ENCODE measurements at places on chromosomes 16 and 17.

- no peak for DNase-seq
These were observed 139.2 kb downstream of the TOX3 start for GRCh38 chr16:52407778-52408177.

- no peak for DNase-seq
These were observed 558 bp downstream of the B3GNT9 start for GRCh38 chr16:67150047-67150832.

DNA sequence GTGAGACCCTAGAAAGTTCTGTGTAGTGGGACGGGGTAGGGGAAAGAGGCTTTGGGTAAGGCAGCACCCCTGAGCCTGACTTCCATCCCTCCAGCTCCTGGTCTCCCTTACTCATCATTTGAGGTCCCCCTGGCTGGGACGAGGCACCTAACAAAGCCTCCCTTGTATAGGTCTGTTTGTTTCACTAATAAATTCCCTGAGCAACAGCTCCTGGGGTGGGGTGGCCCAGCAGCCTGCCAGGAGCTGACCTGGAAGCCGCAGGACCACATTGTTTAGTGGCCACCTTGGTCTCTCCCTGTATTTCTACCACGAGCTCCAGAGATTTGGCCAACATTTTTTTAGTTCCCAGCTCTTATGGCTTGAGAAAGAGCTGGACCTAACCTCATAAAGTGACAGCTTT is 7.2 kb downstream of the PRR15L start:
- DNase-seq: no peak

DNA sequence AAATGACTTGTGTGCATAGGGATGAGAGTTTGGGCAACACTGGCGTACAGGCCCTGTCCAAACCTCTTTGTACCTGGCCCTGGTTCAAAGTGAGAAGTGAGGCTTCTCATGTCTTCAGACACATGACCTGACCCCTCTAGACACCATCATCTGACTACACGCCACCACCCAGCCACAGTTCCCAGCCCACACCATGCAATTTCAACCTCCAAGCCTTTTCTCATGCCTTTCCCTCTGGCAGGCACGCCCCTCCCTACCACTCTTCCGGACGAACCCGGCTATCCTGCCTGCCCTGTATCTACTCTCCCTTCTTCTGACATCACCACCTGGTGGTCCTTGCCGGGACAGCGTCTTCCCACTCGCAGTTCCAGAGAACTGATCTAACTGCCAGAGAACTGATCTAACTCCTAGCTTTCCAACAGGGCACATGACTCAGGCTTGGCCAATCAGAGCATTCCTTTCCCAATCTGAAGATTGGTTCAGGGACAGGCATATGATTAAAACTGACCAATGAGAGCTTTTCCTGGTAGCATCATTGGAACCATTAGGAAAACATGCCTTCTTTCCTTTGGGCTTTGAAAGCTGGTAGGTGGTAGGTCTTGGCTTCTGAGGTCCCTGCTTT is 27.1 kb upstream of the IL21R start:
- DNase-seq: peak; percentile 21

DNA sequence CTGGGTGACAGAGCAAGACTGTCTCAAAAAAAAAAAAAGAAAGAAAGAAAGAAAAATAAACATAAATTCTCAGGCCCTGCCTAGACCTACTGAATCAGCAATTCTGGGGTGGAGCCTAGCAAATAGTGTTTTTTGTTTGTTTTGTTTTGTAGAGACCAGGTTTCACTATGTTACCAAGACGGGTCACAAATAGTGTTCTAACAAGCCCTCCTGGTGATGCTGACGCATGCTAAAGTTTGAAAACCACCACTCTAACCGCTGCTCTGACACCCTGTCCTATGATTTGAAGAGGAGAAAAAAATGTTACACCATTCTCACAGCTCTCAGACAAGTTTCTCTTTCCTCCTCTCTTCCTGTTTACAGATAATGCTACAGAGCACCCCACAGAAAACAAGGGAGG is 1.5 kb downstream of the MRPL10 start:
- DNase-seq: no peak

GRCh38 chr17:77697480-77698400 is 260.8 kb upstream of the TNRC6C start:
- DNase-seq: no peak

- DNase-seq: no peak
These were observed 709 bp downstream of the GPR179 start for GRCh38 chr17:38342886-38343607.

- peak; percentile 36 for DNase-seq
These were observed 135.4 kb downstream of the KCNJ12 start for GRCh38 chr17:21511363-21512195.

DNA sequence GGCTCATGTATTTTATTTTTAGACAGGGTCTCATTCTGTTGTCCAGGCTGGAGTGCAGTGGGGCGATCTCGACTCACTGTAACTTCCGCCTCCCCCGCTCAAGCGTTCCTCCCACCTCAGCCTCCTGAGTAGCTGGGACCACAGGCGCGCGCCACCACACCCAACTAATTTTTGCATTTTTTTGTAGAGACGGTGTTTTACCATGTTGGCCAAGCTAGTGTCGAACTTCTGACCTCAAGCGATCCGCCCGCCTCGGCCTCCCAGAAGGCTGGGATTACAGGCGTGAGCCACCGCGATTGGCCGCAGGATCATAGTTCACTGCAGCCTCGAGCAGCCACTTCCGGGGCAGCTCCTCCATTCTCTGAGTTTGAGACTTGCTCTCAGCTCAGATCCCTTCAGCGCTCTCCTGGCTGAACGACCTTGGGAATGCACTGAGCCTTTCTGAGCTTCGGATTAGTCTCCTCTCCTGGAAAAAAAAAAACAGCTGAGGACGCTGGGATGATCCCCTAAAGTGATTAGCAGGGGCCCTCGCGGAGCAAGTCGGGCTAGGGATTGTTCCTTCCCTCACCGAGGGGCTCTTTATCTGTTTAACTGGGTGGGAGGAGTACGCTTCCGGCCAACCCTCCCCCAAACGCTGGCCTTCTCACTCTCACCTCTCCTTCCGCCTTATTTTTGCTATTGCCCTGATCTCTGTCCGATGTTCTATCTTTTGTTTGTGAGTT is 1.1 kb upstream of the PKMYT1 start:
- no peak for DNase-seq

GRCh38 chr16:81645266-81645694 is 133.8 kb upstream of the PLCG2 start:
- DNase-seq: no peak

GRCh38 chr17:40873801-40874200 is 6.8 kb upstream of the KRT12 start:
- no peak for DNase-seq

All from amniotic stem cell (primary cell).